Left colon (tissue), 2 donors: ENCODE measurements at places on chromosomes 12 and 14. TPM values are rescaled to one million over a fixed set of nuclear protein-coding genes. Genes with fewer than 3 reads are reported as not detected.

DNA sequence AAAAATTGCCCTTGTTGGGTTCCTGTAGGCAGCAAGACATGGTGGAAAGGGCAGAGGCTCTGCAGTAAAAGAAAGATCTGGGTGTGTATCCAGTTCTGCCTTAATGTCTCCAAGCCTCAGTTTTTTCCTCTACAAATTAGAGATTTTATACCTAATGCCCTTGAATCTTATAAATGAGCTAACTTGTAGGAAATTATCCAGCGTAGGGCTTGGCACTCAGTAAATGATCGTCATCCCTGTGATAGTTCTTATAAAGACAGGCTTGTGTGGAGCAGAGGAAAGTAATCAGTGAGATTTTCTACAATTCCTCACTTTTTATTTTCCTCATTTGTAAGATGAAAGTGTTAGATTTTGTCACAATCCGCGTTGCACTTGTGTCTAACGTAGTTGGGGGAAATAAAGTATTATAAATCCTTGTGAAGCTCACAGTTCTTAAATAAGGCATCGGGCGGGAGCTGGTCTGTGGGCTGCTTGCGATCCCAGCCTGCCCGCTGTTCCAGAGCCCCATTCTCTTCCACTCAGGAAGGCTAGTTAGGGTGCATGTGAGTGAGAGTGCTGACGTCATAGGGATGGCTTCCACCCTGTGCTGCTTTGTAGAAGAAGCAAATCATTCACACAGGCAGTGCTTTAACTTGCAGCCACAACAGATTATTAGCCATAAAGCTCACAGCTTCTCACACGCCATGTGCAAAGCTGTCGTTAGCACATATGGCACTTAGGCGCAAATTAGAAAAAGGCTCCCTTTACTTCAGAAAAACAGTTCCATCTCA is 87.6 kb downstream of the EML1 start:
- DNase-seq: no peak

- DNase-seq: no peak
Observed at GRCh38 chr12:13433768-13434167, 237.2 kb downstream of the EMP1 start.

- DNase-seq: no peak
Observed at GRCh38 chr12:39402922-39403321, 40.0 kb downstream of the KIF21A start.

The CD163 gene
- 29.8 TPM for total RNA-seq
